Activated CD8-positive, alpha-beta memory T cell treated with anti-CD3 and anti-CD28 coated beads, Interleukin-2, amount 10 ng/mL, durations not matched to agents 7 days and 5 days (primary cell): ENCODE measurements at places on chromosomes 16 and 17. TPM values are rescaled to one million over a fixed set of nuclear protein-coding genes. Genes with fewer than 3 reads are reported as not detected.

KRTAP9-4 gene
- total RNA-seq = not detected

DNA sequence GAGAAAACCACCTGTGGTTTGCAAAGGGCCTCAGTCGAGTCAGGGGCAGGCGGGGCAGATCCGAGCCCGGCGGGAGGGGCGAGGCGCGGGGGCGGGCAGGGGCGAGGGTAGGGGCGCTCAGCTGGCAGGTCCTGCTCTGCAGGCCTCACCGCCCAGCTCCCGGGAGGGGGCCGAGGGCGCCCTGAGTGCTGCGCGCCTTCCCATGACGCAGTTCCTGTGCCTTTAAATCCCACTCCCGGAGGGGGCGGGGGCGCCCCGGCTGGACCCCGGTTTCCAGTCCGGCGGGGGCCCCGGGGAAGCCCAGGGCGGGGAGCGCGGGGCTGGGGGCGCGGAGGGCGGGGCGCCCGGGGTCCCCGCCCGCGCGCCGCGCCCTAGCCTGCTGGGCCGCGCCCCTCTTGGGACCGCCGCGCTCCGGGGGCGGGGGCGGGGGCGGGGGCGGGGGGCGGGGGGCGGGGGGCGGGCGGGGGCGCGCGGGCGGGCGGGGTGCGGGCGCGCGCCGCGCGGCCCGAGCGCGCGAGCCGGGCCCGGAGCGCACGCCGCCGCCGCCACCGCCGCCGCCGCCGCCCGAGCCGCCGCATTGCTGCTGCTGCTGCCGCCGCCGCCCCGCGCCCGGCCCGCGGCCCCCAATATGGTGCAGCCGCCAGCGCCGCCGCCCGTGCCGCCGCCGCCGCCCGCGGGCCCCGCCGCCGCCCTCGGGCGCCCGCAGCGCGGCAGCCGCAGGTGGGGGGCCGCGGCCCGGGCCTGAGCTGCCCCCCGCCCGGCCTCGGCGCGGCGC is at the start of gene JPH3:
Gene JPH3 (plus strand): TSS at position 508 of the 775 bp plus-strand sequence. CDS start 639 bp downstream, outside the sequence.
- H3K4me3 ChIP-seq = no peak within 1 kb of the TSS
- peaks cover 7% of the 10 kb centered on the region for H3K4me1 ChIP-seq
- peak within 1 kb of the TSS; percentile 12 for H3K27ac ChIP-seq

DNA sequence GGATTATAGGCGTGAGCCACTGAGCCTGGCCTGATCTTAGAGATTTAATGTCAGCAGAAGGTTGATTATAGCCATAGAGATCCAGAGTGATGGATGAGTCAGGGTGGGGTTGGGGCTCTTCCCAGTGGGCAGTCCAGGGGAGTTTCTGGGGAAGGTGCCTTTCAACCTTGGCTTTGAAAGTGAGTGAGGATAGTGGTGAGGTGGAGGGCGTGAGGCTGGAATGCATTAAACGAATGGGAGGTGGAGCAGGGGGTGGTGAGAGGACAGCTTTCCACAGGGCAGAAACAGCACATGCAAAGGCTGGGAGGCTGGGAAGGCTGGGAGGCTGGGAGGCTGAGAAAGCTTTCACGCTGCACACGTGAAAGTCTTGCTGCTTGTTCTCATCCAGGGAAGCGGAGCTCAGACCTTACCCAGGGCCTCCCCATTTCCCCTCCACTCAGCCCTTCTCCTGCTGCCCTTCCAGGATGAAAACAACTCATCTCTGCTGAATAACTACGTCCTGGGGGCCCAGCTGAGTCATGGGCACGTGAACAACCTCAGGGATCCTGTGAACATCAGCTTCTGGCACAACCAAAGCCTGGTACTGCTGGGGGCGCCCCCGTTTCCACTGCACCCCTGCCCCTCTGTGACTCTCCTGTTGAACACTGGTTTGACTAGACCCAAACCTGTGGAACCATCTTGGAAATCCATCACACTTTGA is 22.3 kb downstream of the ADGRG5 start:
- H3K27ac ChIP-seq = no peak overlapping the region
- peaks cover 6% of the 10 kb centered on the region for H3K4me1 ChIP-seq
- no peak overlapping the region for H3K4me3 ChIP-seq
- peaks cover 71% of the 10 kb centered on the region for H3K36me3 ChIP-seq

NDUFAB1 gene
- total RNA-seq = 90.2 TPM

- no peaks in the 10 kb centered on the region for H3K27me3 ChIP-seq
- no peak overlapping the region for H3K27ac ChIP-seq
- no peak for DNase-seq
- H3K36me3 ChIP-seq = peaks cover 10% of the 10 kb centered on the region
- H3K4me3 ChIP-seq = no peak overlapping the region
- peaks cover 22% of the 10 kb centered on the region for H3K4me1 ChIP-seq
Measured at GRCh38 chr17:29930409-29931010, 482 bp upstream of the SSH2 start.

GRCh38 chr16:50548909-50549560 is 839 bp downstream of the NKD1 start:
- DNase-seq = no peak
- H3K27ac ChIP-seq = no peak overlapping the region
- peaks cover 3% of the 10 kb centered on the region for H3K36me3 ChIP-seq
- peaks cover 47% of the 10 kb centered on the region for H3K27me3 ChIP-seq

KLHDC4 gene
- 86.0 TPM for total RNA-seq

DNA sequence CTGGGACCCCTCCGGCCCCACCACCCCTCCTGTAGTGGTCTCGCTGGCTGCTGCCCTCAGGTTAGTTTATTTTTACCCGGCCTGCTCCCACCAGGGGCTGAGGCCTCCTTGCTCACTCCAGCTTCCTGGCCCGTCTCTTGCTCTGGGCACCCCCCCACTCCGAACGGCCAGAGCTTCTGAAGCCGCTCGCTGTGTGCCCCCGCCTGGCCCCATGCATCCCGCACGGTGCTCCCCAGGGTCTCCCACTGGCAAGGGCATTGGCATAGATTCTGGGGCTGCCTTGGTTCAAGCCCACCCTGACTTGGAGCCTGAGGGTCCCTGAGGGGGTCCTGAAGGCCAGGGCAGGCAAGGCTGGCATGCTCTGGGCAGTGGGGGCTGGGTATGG is 186.4 kb downstream of the SEC14L1 start:
- no peak for DNase-seq
- peaks cover 45% of the 10 kb centered on the region for H3K4me1 ChIP-seq

DNA sequence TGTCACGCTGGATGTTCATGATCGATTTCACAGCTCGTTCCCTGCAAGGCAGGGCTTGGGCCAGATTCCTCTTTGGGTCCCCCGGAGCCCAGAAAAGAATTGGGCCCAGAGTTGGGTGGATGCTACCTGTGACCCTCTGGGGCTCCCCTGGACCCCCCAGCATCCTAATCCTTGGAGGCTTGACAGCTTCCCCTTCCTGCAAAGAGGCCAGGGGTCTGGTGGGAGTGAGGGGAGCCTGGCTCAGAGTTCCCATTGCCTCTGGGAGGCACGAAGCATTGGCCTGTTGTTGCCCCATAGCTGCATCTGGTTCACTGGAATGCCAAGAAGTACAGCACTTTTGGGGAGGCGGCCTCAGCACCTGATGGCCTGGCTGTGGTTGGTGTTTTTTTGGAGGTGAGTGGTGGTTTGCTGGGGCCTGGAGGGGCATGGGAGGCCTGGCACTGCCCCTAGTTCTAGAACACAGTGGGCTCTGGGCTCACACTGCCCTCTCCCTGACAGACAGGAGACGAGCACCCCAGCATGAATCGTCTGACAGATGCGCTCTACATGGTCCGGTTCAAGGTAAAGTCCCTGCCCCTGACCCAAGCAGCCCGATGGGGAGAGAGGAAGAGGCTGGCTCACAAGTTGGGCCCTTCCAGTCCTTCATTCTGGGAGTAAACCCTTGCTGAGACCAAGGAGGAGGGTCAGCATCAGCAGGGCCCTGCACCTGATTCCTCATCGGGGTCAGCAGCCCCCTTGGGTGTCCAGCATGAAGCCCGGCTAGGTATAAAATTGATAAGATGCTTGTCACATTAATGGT is 7.2 kb downstream of the CA7 start:
- peaks cover 2% of the 10 kb centered on the region for H3K27me3 ChIP-seq
- no peaks in the 10 kb centered on the region for H3K36me3 ChIP-seq
- H3K4me3 ChIP-seq = no peak overlapping the region
- peaks cover 15% of the 10 kb centered on the region for H3K4me1 ChIP-seq

KRTAP3-1 gene
- not detected for total RNA-seq

TTLL6 gene
- not detected for total RNA-seq

DNA sequence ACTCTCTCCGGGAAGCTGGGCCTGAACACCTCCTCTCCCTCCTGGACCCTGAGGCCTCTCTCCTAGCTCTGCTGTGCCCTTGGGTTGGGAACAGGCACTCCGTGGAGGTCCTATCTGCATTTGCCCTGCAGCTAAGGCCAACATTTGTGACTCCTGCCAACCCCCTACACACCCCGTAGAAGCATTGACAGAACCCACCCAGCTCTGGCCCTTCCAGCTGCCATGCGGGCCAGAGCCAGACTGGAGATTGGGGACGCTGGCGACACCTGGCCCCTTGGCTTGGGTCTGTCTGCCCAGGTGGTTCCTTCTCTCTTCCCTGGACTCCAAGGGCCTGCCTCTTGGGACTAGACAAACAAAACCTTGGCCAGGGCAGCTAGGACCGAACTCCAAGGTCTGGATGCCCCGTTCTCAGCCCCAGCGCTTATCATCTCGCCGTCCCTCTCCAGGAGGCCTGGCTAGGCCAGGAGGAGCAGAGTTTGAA is 644 bp upstream of the RHBDF2 start:
- no peak for DNase-seq
- H3K4me3 ChIP-seq = peak overlapping the region; percentile 84
- no peaks in the 10 kb centered on the region for H3K36me3 ChIP-seq
- no peaks in the 10 kb centered on the region for H3K27me3 ChIP-seq

- H3K4me3 ChIP-seq = no peak overlapping the region
- DNase-seq = no peak
- no peak overlapping the region for H3K27ac ChIP-seq
- H3K36me3 ChIP-seq = no peaks in the 10 kb centered on the region
- H3K27me3 ChIP-seq = no peaks in the 10 kb centered on the region
- no peaks in the 10 kb centered on the region for H3K4me1 ChIP-seq
Measured at GRCh38 chr16:55018881-55019280, 88.2 kb downstream of the IRX5 start.

STAT3 gene
- total RNA-seq = 97.6 TPM

DNA sequence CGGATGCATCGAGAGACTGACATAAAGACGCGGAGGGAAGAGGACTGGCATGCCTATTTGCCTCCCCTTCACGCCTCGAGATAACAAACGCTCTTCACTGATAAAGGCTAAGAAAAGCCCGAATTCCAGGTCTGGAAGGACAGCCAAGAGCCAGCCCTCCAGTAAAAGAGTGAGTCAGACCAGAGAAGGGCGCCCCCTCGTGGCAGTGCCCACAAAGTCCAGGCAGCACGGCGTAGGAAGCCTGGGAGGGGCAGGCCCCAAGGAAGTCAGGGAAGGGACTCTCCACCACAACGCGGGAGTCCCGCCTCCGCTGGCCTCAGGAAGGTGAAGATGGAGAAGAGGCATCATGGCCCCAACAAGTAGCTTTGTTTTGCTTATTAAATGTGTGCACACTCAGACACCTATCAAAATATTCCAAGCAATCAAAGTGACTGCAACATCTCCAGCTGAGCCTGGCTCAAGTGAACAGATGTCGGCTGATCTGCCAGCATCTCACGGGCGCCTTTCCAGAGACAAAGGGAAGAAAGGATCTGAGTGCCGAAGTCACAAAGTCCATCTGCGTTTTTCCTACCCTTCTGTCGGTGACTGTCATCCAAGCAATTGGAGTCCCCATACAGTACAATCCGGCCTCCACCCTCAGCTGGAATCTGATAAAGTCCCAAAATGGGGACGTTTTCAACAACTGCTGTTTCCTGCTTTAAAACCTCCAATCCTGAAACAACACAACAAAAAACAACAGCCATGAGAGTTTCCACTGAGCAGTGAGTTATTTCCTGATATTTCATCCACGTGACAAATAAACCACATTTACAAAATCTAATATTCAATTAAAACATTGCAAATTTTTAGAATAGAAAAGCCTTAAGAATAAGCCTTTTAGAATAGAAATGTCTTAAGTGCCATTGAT is 20.4 kb upstream of the SLC38A8 start:
- peaks cover 4% of the 10 kb centered on the region for H3K4me1 ChIP-seq
- peak overlapping the region; percentile 5 for H3K27ac ChIP-seq
- H3K4me3 ChIP-seq = no peak overlapping the region
- DNase-seq = peak; percentile 71

DNA sequence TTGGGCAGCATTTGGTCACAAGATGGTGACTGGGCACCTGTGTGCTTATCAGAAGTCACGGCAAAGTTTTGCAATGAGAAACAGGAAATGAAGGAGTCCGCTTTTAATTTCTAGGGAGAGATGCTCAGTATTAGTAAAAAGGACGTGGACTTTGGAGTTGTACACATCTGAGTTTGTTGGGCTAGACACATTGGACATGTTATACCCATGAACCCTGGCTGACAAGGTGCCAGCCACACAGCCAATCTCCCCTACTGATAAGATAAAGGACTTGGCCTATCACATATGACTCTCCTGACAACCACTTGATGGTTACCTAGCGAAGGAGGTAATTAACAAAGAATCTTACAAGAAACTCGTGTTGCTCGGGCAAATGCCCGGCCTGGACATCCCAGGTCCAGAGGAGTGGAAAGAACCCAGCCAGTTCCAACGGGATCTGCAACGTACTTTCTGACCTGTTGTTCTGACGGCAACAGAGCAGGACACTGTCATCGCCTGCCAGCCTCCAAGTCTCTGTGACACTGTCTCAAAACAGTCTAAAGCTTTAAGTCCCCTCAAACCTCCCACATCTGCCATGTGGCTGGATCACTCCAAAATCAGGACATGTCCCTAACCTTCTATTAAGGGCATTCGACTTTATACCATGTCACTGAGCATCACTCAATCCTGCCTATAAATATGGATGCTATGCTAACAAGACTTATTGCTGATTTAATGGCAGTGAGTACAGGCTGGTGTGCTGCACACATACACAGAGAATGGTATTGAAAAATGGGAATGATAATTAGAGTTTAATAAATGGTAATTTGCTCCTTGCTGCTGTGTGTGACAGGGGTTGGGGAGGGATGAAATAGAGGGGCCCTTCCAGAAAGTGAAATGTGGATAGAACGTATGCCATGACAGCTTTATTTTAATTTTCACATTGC is 47.6 kb upstream of the LYRM9 start:
- peaks cover 2% of the 10 kb centered on the region for H3K4me1 ChIP-seq
- H3K36me3 ChIP-seq = no peaks in the 10 kb centered on the region
- H3K27ac ChIP-seq = no peak overlapping the region
- no peaks in the 10 kb centered on the region for H3K27me3 ChIP-seq
- DNase-seq = no peak

MYH11 gene
- total RNA-seq = 0.06 TPM

PRKCA gene
- 63.1 TPM for total RNA-seq

ANKRD40CL gene
- not detected for total RNA-seq

DNA sequence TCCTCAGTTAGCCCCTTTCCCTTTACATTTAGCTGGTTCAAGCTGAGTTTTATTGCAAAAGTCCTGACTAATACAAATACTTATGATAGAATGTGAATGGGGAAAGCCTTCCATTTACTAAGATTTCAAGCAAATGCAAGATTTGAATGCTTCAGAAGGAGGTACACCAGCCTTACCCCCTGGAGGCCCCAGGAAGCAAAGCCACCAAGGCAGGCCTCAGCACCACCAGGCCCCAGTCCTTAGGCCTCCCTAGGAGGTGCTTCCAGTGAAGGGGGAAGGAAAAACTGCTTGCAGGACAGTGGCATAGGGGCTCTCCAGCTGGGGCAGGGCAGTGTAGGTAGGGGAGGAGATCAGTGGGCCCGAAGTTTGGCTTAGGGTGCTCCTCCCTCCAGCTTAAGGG is 7.3 kb upstream of the PRPSAP2 start:
- H3K4me1 ChIP-seq = peaks cover 8% of the 10 kb centered on the region
- H3K36me3 ChIP-seq = no peaks in the 10 kb centered on the region
- no peaks in the 10 kb centered on the region for H3K27me3 ChIP-seq
- H3K4me3 ChIP-seq = no peak overlapping the region
- no peak overlapping the region for H3K27ac ChIP-seq
- no peak for DNase-seq

PRSS21 gene
- 6.0 TPM for total RNA-seq

NOD2 gene
- 6.5 TPM for total RNA-seq
